GF-D8 (cell line): ENCODE measurements at places on chromosomes 12 and 14.

DNA sequence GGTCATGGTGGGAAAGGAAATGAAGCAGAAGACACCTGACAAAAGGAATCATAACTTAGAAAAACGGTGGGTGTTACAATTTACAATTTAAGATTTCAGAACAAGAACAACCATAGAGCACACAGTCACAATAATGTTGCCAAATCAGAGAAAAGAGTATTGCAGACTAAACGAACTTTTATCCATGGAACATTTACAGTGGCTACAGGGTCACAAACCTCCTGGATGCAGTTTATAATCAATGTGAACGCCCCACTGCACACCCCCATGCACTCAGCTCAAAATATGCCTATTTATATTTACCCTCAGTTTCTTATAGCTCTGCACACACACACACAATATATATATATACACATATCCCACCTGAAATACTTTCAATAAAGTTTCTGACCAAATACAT is 8.0 kb downstream of the KRR1 start:
- DNase-seq, result no peak

DNA sequence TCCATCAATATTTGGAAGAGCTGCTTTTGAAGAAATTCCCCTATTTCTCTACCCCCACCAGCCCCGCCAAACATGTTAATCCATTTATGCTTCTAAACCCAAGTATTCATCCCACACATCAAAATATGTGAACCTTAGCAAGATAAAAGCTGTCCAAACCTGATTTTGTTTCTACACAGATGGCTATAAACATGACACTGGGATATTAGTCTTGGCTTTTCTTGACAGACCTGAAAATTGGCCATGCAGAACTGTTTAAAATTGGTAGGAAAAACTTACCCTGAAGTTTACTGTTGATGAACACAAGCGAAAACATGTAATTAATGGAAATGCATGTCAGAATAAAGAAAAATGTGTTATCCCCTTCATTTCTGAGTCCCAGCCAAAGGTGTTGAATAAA is 370.0 kb downstream of the EGLN3 start:
- no peak for DNase-seq

DNA sequence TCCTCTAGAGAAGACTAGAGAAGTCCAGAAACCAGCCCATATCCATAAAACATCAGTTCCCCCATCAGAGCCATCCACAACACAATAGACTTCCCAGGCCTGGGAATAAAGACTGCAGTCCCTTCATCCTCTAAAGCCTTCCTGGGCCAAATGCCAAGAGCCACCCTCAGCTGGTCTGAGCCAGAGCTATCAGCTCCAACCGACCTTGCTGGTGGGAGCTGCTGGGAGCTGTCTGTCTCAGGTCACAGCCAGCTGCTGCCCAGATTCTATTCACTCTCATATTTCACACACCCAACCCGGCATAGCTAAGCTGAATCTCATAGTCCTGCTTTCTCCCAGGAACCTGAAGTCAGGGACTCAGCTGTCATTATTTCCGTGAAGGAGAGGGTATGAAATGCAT is 10.9 kb upstream of the TFCP2 start:
- no peak for DNase-seq

DNA sequence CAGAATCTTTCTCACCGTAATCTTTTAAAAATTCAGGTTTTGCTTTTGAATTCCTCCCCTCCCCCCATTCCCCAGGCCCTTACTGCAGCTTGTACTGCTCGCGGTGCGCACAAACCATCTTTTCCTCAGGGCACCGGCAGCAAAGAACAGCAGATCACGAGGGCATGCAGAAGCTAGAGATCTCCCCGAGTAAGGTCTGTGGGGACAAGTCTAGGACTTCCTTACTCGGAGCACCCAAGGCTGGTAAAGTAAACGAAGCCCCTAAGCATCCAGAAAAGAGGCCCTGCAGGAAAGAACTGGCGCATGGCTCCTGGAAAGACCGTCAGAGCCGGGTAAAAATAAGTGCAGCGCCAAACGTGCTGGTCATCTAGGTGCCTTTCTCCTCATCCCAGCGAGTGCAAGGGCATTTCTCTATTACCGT is 727 bp downstream of the LDHB start:
- no peak for DNase-seq

- no peak for DNase-seq
Measured at GRCh38 chr14:99838639-99839134, 45.5 kb downstream of the EML1 start.

DNA sequence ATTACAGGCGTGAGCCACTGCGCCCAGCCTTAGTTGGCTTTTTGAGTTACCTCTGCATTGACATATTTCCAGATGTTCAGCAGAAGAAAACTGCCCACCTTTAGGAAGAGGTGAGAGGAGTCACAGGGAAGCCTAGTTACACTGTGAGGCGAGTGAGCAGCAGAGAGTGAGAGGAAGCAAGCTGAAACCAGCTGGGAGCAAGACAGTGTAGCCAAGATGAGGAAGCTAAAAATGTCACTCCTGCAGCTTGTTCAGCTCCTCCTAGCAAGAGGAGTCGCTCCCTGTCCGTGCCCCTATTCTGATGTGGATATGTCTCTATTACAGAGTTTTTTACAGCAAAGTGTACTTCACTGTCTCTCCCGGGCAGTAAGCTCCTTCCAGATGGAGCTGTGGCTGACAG is 127.6 kb downstream of the GXYLT1 start:
- DNase-seq, result no peak

DNA sequence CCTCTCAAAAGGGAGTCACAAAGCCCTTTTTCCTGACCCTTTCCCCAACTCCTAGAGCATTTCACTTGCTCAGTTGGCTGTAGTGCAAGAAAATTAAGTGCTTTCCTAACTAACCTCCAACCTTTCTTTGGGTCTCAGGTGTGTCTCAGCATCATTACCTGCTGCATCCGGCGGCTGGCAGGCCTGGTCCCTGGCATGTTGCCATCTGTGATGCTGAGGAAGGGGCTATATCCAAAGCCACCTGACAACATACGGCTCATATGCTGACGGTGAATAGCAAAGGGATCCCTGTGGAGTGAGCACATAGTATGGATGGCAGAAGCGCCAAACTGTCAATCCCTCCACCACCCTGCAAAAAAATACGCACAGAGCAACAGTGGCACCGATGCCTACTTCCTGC is 1.2 kb downstream of the MLF2 start:
- no peak for DNase-seq
